NCI-H2107 (cell line): ENCODE measurements at places on chromosomes 7 and 10.

GRCh38 chr7:11430841-11431240 lies 401.2 kb downstream of the THSD7A start:
- no peak for DNase-seq

GRCh38 chr10:76190634-76191270 lies 759.3 kb downstream of the LRMDA start:
- DNase-seq, result no peak

DNA sequence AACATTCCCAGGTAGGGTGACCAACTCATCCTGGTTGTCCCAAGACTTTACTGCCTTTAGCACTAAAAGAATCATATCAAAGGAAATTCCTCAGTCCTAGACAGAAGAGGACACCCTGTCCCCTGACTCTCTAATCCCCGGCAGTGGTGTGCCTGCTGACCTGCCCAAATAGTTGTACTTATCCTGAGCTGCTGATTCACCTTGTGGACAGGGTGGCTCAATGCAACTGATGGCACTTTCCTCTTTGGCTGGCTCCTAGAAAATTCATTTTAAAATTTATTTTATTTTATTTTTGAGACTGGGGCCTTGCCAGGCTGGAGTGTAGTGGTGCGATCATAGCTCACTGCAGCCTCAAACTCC lies 111.7 kb downstream of the JCAD start:
- no peak for DNase-seq

DNA sequence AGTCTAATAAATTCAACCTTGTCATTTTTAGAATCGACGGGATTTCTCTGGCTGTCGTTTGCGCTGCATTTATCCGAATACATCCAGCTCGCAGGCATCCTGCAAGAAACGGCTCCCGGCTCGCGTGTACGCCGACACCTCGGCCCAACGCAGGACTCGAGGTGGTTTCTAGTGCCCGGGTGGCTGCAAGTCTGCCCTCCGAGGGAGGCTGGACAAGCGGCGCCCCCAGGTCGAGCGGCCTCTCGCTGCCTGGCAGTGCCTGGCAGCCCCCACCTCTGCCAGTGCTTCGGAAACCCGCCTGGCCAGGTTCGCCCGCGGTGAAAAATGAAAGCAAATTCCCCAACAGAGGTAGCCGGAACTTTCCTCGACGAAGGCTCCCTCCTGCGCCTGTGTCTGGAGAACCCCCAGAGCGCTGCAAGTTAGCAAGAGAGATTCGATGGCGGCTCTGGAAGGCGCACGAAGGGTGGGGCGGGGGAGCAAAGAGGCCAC lies 5.7 kb upstream of the ZNF503 start:
- no peak for DNase-seq

DNA sequence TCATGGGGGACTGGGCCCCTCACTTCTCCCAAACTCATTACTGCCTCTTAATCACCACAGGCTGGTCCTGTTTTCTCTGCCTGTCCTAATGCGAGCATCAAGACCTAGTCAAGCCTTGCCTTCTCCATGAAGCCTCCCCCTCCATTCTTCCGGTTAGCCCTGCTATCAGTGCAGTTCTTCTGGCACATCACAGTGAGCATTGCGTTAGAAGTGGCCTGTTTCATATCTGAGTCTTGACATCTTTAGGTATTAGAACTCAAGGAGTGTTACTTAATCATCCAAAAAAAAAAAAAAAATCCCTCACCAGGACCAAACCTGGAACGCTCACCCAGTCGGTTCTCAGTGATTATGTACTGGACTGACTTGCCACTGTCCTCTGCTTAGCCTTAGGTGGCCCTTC lies 17.4 kb downstream of the SNX10 start:
- DNase-seq, result no peak

DNA sequence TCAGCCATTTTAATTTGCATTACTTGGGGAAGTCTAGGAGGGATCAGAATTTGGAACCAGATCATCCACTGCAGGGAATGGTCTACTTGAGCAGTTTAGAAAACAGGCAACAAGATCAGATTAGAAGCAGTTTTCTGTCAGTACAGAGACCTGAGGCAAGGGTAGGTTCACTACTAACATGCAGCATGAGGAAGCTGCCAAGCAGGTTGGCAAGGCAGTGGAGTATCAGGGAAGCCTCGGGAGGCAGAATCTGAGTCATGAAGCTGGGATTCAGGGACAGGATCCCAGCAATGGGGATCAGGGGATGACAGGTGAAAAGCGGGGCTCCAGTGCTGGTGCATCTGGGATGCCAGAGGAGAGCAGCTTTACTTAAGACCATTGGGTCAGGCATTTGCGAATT lies 28.1 kb downstream of the ENO4 start:
- no peak for DNase-seq

DNA sequence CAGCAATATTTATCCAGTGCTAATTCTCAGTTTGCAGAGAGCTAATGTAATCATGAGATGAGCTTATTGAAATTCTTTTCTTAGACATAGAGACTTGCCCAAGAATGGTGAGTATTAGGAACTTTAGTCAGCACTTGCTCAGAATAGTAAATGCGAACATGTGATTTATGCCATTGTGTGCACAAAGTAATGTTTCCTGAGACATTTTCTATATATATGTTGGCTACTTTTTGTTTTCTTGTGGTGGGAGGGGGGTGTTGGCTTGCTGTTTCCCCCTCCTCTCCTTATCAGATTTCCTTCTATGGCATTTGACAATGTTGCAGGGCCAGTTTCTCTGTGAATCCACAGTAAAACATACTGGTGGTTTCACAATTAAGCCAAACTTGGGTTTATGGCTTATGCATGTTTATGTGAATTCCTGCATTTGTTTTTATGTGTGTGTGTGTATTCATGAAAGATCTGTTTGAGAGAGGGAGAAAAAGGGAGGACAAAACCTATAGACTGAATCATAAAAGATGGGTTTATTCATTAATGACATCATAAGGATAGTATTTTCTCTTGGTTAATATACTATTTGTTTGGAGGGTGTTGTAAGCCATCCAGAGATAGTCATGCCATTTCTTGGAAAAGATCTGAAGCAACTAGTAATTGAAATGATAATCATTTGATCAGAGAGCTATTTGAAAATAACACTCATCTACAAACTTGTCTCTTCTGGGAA lies 36.3 kb downstream of the ARID5B start:
- DNase-seq, result no peak

- DNase-seq, result no peak
Measured at GRCh38 chr10:23364378-23364777, 19.8 kb upstream of the C10orf67 start.

DNA sequence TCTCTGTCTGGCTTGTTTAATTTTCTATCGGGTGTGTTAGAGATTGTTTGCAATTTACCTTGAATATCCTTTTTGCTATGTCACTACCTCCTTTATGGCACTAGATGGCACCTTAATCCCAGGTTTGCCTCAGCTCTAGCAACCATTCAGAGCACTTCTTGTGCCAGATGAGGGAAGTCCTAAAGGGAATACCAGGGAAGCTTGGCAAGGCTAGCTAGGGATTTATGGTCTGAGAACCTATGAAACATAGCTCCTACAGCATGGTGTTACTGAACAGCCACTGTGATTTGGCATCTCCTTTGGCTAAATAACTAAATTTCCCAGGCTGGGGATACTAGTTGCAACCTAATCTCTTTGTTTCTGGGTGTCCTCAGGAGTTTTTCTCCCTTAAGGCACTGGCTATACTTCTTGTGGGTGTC lies 69.0 kb upstream of the VOPP1 start:
- DNase-seq, result peak; percentile 79

DNA sequence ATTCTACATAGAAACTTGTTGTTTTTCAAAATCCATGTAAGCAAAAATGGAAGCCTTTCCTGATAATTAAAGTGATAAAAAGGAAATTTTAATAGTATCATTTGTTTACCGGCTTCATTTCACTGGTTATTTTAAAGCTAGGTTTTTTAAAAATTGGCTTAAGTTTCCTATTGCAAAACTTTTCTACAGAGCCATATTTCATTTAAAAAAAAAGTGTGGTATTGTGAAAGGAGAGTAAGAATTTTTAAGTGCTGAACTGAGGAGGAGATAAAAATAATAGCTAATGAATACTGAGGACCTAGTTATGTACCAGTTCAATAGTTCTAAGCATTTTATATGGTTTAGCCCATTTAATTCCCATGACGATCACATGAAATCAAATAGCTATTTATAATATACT lies 172.2 kb upstream of the COL1A2 start:
- no peak for DNase-seq
